ENCODE measurements at places on chromosomes 7 and 10. TPM values are rescaled to one million over a fixed set of nuclear protein-coding genes. Genes with fewer than 3 reads are reported as not detected.

The C7orf57 gene
- total RNA-seq: not detected

The SRRT gene
- total RNA-seq: 29.9 TPM

The HOXA7 gene
- total RNA-seq: 1.5 TPM

The TRPV5 gene
- not detected for total RNA-seq

The ATG9B gene
- total RNA-seq: under 0.01 TPM

The CPED1 gene
- total RNA-seq: 0.20 TPM

The SPRN gene
- not detected for total RNA-seq

The PNLIPRP1 gene
- total RNA-seq: not detected

The CALD1 gene
- 198 TPM for total RNA-seq

The MAD1L1 gene
- total RNA-seq: 46.0 TPM

The AP4M1 gene
- 12.5 TPM for total RNA-seq

The CPEB3 gene
- 0.87 TPM for total RNA-seq

The ANK3 gene
- under 0.01 TPM for total RNA-seq

The MSS51 gene
- total RNA-seq: 0.60 TPM

The HOXA6 gene
- 2.4 TPM for total RNA-seq

The GFRA1 gene
- total RNA-seq: 18.5 TPM

The PLCE1 gene
- 0.44 TPM for total RNA-seq

The OR2A42 gene
- total RNA-seq: not detected

The AS3MT gene
- 0.65 TPM for total RNA-seq

The TRIM74 gene
- not detected for total RNA-seq

The CALML3 gene
- not detected for total RNA-seq

The PNLIP gene
- total RNA-seq: not detected

The LRMDA gene
- 17.3 TPM for total RNA-seq

The SLC25A28 gene
- total RNA-seq: 8.3 TPM

The CALN1 gene
- under 0.01 TPM for total RNA-seq

The MTPN gene
- 102 TPM for total RNA-seq

The LRRN3 gene
- total RNA-seq: not detected

The CDHR1 gene
- total RNA-seq: under 0.01 TPM

Data from lung microvascular endothelial cell (primary cell).